Right kidney (tissue), 9 donors: ENCODE measurements at places on chromosomes 6 and 20.

DNA sequence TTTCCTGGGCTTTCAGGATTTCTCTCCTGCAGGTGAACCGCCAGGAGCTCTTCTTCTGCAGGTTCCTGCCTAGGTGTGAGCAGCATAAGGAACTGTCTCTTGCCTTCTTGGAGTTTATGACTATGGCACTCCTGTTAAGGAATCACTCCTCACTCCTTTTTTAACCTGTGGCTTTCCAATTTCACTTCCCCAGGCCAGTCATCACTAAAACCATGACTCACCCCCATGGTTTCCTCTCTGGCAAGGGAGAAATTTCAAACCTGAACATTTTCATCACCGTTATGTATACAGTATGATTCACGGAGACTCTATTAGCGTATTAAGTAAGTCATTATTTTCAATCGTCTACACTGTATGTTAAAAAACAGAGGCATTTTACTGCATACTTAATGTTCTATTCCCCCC is 78.2 kb upstream of the ARID1B start:
- no peak for DNase-seq

DNA sequence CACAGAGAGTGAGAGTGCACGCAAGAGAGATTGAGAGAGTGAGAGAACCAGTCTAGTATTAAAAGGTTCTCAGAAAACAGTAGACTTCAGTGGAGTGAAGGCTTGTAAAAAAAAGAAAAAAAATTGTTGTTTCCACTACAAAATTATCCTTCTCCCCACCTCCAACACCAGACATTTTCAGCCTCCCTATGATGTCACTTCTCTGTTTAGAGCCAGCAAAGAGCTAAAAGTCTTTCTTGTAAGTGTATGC is 77.8 kb downstream of the BACH2 start:
- no peak for DNase-seq

- no peak for DNase-seq
Measured at GRCh38 chr6:130647246-130647645, 180.0 kb upstream of the SMLR1 start.

GRCh38 chr6:105740946-105741645 is 338.2 kb upstream of the PREP start:
- no peak for DNase-seq

DNA sequence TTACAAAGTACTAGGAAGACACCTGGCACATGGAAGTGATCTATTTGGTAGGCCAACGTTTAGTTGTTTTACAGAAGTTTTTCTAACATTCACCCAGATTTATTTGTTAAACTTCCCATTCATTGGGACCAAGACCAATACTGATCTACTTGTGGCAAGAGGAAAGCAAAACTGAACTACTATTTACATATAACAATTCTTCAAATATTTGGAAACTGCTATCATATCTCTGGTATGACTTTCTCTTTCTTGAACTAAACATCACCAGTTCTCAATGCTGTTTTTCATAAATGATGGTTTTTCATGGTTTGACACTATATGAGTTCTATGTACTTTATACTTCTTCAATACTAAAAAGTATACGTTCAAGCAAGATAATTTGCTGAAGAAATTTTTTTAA is 189.2 kb downstream of the ASCC3 start:
- DNase-seq: no peak

- no peak for DNase-seq
Measured at GRCh38 chr6:1787894-1788293, 178.2 kb downstream of the FOXC1 start.

DNA sequence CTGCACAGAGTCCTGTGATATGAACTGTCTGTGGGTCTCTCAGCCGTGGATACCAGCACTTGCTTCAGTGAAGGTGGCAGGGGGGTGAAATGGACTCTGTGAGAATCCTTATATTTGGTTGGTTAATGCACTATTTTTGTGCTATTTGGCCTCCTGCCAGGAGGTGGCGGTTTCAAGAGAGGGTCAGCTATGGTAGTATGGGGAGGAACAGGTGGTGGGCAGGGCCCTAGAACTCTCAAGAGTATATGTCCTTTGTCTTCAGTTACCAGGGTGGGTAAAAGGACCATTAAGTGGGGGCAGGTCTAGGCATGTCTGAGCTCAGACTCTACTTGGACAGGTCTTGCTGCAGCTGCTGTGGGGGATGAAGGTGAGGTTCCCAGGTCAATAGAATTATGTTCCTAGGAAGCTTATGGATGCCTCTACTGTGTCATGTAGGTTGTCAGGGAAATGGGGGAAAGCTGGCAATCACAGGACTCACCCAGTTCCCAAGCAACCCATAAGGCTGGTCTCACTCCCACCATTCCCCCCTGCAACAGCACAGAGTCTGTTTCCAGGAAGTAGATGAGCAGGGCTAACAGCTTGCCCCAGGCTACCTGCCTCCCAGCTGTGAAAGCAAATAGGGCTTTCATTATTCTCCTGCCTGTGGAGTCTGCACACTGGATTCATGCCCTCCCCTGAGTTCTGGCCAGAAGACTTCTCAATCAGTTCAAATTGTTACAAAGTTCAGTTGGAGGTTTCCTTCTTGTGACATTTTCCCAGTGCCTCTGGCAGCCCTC is 56.8 kb upstream of the PHIP start:
- no peak for DNase-seq

DNA sequence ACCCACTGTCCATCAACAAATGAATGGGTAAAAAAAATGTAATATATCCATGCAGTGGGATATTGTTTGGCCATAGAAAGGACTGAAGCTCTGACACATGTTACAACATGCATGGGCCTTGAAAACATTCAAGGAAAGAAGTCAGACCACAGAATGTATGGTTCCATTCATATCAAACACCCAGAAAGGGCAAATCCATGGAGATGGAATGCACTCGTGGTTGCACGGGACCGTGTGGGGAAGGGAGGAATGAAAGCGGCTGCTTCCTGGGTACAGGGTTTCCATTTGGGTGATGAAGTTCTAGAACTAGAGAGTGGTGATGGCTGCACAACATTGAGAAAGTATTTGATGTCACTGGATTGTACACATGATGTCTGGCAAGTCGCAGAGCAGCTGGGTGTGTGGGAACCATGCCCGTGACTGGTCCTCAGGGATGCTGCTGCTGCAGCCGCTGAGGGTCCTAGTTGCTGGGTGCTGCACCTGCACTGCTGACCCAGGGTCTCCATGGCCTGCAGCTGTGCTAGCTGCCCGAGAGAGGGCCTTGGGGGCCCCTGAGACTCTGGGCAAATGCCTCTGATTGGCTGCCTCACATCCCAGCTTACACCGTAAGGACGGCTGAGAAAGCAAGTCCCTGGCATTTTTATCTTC is 220.3 kb downstream of the NRN1 start:
- DNase-seq: no peak

- no peak for DNase-seq
Measured at GRCh38 chr20:19594896-19595295, 163.2 kb upstream of the RIN2 start.

GRCh38 chr6:139325125-139325524 is 33.3 kb upstream of the TXLNB start:
- DNase-seq: no peak

DNA sequence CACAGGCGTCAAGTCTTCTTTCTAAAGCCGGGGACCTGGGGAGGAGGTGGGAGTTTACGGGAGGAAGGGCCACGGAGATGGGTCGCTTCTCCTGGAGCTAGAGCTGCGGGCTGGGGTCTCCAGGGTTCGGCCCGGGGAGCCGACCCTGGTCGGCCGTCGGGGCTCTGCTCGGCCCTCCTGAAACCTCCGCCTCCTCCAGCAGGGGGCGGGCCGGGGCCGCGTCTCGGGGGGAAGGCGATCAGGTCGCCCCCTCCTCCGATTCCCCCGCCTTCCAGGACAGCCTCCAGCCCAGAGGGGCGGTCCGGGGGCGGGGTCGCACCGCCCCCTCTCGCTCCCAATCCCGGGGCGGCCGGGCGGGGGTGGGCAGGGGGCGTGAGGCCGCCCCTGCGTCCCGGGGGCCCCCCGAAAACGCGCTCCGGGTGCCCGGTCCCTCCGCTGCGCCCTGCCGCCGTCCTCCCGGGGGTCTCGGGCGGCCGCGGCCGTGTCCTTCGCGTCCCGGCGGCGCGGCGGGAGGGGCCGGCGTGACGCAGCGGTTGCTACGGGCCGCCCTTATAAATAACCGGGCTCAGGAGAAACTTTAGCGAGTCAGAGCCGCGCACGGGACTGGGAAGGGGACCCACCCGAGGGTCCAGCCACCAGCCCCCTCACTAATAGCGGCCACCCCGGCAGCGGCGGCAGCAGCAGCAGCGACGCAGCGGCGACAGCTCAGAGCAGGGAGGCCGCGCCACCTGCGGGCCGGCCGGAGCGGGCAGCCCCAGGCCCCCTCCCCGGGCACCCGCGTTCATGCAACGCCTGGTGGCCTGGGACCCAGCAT is at the start of gene CEBPB:
TSS of gene CEBPB (plus strand) at position 580 of the 814 bp plus-strand sequence. CDS start at position 784, 204 bp downstream.
- peak; percentile 92 for DNase-seq

GRCh38 chr6:23783901-23784300 is 342.1 kb upstream of the NRSN1 start:
- no peak for DNase-seq

DNA sequence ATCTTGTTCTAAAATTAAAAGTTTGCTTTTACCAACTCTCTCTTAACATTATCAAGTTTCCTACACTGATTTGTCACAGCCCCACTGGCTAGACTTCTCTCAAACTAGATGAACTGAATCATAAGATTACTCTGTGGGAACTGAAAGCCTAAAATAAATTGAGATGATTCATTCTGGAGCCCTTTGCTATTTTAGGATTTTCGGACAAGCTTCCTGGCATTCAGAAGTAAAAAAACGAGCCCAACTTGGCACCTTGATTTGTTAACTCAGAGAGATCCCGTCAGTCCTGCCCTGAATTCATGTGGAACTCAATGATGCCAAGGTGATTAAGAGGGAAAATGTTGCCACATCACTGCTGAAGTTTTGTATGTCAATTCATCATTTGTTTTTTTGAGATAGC is 122.0 kb upstream of the NRSN1 start:
- no peak for DNase-seq

DNA sequence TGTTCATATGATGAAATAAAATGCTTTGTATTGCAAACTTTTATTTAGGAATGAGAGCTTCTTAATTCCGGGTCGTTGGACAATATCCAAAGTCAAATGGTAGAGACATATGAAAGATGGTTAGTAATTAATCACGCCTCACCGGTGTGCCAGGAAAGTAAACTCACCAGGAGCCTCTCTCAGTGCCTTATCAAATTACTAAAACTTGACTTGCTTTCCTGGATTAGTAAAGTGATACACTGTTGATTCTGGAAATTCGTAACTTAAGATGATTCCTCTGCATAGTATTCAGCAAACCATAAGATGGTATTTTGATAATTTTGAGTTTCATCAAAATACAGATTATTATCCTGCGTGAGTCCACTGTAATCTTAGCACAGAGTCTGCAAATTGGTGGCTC is 115.2 kb downstream of the PAX1 start:
- DNase-seq: no peak

DNA sequence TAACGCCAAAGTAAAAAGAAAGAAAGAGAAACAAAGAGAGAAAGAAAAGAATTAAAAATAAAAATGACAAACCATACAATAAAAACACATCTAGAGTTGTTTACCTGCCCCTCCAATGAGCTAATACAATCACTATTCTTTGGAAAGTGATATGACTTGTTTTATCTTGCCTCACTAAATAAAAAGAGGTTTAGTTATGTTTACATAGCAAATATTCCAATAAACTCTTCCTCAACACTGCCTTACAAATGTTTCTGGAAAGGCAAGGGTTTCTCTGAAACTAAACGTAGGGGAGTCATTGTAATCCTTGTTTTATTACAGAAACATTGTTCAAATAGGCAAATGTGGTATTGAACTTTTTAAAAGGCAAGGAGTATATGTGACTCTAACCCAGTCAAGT is 396.2 kb downstream of the EPM2A start:
- no peak for DNase-seq

GRCh38 chr6:166333172-166333995 is 9.0 kb downstream of the SFT2D1 start:
- no peak for DNase-seq

- no peak for DNase-seq
Measured at GRCh38 chr6:149190224-149190831, 127.2 kb upstream of the TAB2 start.

DNA sequence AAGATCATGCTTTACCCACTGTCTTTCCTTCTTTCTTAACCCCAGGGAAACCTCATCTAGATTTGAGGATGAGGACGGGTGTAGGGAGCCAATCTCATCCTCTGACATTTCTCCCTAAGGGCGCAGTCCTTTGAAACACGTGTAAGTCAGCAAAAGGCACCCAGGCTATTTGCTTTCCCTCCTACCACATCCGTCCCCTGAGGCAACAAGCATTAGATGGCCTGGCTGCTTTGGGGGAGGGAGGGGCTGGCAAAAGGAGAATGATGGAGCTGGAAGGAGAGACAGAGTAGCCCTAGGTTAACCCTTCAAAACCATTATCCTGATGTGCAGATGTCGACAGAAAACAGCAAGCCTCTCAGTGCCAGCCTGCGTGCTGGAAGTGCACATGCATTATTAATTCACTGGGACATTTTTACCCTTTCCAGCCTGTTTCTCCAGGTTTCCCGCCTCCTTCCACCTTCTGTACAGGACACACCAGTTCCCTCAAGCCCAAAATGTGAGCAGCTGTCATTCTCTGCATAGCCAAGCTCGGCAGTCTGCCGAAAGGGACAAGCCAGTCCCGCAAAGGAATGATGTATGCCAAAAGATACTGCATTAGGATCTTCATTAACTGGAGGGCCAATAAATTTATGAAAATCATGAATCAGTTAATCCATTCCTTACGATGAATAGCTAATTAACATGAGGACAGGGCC is 547.2 kb downstream of the CD83 start:
- DNase-seq: no peak

- no peak for DNase-seq
Measured at GRCh38 chr20:33719277-33719988, 677 bp downstream of the PXMP4 start.

- DNase-seq: no peak
Measured at GRCh38 chr6:273551-274058, 18.7 kb upstream of the DUSP22 start.

- no peak for DNase-seq
Measured at GRCh38 chr6:163626073-163626867, 211.8 kb downstream of the QKI start.

GRCh38 chr6:142417331-142417750 is 115.5 kb downstream of the ADGRG6 start:
- no peak for DNase-seq

DNA sequence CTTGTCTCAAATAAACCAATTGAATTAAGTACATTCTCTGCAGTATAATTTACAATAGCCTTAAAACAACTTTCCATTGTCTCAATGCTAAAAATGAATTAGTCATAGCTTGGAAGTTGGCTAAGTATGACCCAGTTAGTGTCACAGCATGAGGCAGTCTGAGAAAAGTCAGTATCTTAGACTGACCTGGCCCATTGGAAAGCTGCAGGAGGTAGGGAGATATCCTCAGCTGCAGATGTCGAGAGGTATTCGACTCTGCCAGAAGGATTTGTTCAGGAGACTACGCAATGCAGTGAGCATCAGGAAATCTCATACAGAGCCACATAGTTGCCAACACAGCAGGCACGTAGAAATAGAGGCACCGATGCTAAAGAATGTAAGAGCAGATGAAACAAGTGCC is 350.9 kb upstream of the NRSN1 start:
- no peak for DNase-seq

- no peak for DNase-seq
Measured at GRCh38 chr6:166459272-166459671, 76.5 kb upstream of the MPC1 start.

- DNase-seq: peak; percentile 51
Measured at GRCh38 chr6:158938811-158939254, 61.2 kb downstream of the RSPH3 start.

GRCh38 chr20:3812975-3813847 is 7.1 kb upstream of the AP5S1 start:
- DNase-seq: no peak

GRCh38 chr6:123333000-123333756 is 303.6 kb downstream of the TRDN start:
- no peak for DNase-seq
